NCI-H1417 treated with DMSO at 0.1 percent for 48 hours (cell line): ENCODE measurements at places on chromosomes 16 and 17.

GRCh38 chr16:49773534-49774475 is 82.1 kb downstream of the ZNF423 start:
- no peak for DNase-seq

- no peak for DNase-seq
These were observed 17.1 kb upstream of the VPS4A start for GRCh38 chr16:69294051-69294450.

DNA sequence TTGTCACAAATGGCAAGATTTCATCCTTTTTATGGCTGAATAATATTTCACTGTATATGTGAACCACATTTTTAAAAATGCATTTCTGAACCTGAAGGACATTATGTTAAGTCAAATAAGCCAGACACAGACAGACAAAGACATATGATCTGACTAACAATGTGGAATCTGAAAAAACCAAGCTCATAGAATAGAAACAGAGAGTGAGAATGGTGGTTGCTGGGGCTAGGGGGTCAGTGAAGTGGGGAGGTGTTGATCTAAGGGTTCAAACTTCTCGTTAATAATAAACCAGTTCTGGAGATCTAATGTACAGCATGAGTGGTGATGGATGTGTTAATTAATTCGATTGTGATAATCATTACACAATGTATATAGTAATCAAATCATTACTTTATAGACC is 475.1 kb downstream of the WWOX start:
- DNase-seq, result no peak

- DNase-seq, result no peak
These were observed 79.4 kb downstream of the IRF8 start for GRCh38 chr16:85978291-85978775.

- DNase-seq, result no peak
These were observed 1.5 kb upstream of the SRCAP start for GRCh38 chr16:30697264-30698138.

DNA sequence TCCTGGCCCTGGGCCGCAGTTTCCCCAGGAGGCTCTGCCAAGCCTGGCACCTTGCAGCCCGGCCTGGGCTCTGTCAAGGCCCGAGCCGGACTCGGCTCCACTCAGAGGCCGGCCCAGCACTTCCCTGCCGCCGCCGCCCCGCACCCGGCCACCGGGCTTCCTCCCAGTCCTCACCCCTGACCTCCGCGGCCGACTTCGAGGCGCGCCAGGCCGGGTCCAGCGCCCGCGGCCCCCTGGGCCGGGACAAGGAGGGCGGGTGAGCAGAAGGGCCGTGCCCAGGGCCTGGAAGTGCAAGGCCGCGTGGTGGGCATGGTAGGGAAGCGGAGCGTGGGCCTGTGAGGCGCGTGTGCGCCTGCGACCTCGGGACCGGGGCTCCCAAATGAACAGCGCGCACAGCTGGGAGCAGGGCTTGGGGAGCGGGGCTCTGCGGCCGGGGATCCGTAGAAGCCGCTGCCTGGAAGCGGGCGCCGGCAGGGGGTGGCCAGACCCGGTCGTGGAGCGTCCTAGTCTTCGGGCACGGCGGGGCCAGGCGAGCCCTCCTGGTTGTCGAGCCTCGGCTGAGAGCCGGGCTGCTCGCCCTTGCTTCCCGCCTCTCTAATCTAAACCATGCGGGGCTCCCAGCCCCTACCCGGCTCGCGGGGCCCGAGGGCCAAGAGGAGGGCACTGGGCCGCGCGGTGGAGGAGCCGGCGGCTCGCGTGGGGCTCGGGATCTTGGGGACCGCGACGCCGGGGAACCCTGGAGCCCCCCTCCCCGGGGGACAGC is 503 bp upstream of the TBX4 start:
- no peak for DNase-seq

DNA sequence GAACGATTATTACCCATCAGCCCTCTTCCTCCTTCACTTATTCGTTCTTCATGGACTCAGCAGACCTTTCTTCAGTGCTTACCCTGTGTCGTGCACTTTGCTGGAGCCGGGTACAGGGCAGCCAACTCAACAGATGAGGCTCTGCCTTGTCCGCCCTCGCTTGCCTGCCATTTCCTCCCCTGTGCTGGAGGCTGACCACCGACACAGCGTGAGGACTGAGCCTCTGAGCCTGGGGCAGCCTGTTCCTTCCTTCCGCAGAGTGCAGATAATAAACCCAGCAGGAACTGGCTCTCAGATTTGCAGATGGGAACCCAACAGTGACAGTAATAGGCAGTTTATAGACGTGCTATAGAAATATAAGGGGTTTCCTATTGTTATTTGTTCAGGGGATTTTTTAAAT is 7.0 kb upstream of the SLC39A11 start:
- DNase-seq, result peak; percentile 5

- DNase-seq, result peak; percentile 20
These were observed 142.1 kb downstream of the SLC39A11 start for GRCh38 chr17:72950242-72950931.

DNA sequence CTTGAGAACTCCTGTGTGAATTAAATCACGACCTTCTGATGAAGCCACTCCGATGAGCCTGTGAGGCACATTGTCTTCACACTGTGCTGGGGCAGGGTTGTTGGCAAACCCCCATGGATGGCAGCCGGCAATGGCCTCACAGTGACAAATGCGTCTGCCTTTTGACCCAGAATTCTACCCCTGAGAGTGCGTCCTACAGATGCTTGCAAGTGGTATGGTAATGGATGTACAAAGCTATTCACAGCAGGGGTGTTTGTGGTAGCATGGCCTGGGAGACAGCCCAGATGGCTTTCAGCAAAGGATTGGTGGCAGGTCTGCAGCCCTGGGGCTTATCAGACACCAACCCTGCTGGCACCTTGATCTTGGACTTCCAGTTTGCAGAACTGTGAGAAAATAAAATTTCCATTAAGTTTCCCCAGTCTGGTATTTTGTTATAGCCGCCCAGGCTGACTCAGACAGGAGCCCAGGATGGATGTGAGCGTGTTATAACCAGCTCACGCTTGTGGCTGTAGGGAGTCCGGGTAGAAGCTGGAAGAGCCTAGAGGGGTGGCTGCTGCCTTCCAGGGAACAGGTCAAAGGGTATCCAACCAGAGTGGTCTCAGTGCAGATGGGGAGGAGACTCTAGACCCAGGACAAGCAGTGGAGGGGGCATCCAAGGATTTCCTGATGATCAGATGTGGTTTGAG is 10.1 kb downstream of the AFMID start:
- no peak for DNase-seq

GRCh38 chr16:26070302-26071100 is 378.7 kb downstream of the HS3ST4 start:
- DNase-seq, result no peak

DNA sequence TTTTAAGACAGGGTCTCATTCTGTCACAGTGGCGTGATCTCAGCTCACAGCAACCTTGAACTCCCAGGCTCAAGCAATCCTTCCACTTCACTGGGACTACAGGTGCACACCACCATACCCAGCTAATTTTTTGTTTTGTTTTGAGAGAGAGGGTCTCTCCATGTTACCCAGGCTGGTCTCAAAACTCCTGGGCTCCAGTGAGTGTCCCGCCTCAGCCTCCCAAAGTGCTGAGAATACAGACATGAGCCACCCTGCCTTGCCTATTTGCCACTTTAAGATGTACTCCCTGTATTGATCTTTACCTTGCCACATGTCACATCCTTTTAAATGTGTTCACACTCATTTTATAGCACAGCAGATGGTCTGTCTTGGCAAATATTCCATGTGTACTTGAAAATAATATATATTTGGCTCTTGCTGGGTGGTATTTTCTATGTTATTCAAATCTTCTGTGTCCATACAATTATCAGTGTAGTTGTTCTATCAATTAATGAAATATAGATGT is 50.5 kb downstream of the VMP1 start:
- no peak for DNase-seq

GRCh38 chr17:28405632-28406472 is at the start of gene SLC46A1:
SLC46A1 (minus strand) TSS chr17:28406212; CDS start chr17:28406114, 98 bp downstream.
- DNase-seq, result peak; percentile 35

DNA sequence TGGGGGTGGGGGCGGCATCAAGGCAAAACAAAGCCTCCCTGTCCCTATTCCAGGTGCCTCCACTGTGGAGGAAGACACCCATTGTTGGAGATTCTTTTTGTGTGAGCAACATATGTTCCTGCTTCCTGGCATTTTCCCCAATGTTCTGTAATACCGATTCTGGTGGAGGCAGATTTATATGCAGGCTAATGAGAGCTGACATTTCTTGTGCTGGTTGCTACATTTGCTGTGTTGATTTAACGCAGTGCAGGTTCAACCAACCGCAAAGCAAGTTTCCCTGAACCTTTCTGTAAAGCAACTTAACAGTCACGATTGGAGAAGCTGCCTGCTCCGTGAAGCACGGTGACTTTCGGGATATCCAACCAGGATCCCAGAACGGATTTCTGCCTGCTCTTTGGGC is 260.5 kb downstream of the CBLN1 start:
- no peak for DNase-seq

DNA sequence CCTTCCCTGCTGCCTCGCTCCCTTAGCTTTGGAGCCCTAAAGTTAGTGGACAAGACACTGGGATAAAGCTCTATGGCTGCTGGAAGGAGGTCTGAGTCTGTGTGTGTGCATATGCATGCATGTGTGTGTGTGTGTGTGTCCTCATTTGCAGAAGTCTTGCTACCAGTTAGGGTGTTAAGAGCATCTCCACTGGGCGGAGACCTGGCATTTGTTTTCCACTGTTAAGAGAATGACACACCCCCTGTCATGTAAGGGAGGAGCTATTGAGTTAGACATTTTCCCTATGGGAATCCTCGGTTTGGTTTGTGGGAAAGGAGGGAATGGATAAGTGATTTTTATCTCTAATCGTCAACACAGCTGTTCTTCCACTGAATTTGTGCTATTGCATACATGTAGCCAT is 24.8 kb upstream of the ARHGAP23 start:
- no peak for DNase-seq

DNA sequence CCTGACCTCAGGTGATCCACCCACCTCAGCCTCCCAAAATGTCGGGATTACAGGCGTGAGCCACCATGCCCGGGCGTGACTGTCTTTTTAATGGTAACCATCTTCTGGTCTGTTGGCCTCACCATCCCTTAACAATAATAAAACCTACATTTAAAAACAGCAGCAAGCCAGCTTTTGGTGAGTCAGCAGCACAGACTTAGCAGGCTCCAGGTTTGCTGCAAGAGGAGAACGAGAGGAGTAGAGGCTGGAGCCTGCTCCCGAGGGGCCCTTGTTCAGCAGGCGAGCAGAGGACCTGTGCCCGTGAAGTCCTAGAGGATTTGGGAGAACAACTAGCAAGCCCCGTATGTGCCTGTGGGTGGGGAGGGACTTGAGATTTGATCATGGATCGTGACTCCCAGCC is 35.7 kb downstream of the MYH13 start:
- DNase-seq, result no peak

- DNase-seq, result no peak
These were observed 32.2 kb upstream of the RCVRN start for GRCh38 chr17:9937241-9937761.

GRCh38 chr16:66502020-66502913 is 47.7 kb downstream of the TK2 start:
- no peak for DNase-seq

DNA sequence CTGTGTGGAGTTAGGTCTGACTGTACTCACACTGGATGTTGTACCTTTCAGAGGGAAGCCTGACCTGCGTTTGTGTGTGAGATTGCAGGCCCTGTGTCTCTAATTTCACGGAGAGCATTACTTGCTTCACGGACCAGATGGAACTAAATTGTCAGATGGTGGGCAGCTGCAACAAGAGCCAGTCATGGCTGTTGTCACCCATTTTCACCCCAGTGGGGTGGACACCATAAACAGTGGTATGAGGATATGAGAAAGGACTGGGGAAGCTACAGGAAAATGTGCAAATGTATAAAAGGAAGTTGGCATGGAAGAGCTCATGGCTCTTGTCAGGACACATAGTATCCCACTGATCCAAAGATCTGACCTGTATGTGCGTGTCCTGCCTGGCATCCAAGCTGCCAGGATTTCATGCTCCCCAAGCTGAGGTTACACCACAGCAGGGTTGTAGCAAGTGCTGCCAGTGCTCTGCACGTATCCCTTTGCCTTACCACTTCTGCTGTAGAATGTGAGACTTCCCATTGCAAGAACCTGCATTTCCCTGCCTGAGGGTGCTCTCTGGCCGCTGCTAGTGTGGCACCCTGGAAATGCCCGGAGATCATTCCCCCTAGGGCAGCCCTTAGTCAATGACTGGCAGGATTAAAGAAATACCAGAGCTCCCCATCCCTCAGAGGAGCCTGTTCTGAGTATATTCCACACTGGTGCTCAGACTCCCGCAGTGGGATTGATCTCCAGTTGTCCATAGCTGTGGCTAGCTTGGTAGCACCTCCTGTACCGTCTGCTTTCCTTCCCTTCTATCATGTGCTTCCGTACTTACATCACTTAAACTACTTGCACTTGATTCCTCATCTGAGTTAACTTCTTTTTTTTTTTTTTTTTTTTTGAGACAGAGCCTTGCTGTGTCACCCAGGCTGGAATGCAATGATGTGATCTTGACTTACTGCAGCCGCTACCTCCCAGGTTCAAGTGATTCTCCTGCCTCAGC is 70.4 kb upstream of the TANC2 start:
- DNase-seq, result no peak

DNA sequence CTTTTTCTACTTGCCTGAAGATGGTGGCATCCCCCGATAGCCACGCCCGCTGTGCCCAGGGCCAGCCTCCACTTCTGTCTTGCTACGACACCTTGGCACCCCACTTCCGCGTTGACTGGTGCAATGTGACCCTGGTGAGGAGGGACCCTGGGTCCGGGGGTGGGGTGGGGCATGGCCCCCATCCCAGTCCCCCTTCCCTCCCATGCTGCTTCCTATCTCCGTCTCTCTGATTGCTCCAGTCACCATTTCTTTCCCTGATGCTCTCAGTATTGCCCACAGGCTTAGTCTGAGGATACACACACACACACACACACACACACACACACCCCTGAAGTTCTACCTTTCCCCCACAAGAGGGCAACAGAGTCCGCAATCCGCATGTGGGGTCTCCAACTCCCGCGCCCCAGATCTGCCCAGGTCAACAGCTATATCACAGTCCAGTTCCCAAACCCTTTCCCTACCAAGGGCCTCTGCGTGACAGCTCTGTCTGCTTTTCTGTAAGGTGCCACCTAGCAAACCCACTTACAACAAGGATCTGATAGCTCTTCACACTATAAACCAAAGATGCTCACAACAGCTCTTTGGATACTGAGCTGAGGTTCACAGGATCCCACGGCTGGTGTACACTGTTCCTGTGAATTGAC is 3.4 kb downstream of the SGCA start:
- no peak for DNase-seq

GRCh38 chr17:45262516-45263476 is 902 bp upstream of the SPATA32 start:
- no peak for DNase-seq

DNA sequence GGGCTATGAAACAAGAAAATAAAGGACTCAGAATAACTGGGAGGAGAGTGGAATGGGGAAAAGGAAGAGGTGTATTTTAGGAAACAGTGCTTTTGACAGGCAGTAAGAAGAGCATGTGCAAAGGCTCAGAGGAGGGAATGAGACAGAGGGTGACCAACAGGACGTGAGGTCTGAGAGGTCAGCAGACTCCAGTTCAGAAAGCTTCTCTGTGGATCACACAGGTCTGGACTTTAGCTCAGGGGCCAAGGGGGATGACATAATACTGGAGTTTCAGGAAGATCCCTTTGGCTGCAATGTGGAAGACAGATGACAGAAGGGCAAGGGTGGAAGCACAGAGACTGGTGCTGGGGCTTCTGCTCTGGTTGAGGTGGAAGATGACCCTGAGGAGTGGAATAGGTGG is 489.9 kb upstream of the CDH5 start:
- DNase-seq, result no peak
